ENCODE measurements at places on chromosomes 1 and 21. TPM values are rescaled to one million over a fixed set of nuclear protein-coding genes. Genes with fewer than 3 reads are reported as not detected.

Gene NUDT17
- 1.8 TPM for total RNA-seq

Gene ADGRL4
- 16.6 TPM for total RNA-seq

Gene S100A16
- 160 TPM for total RNA-seq

Gene JMJD4
- 30.4 TPM for total RNA-seq

Gene FMOD
- 5.9 TPM for total RNA-seq

Gene CD160
- total RNA-seq = not detected

Gene AP4B1
- 14.1 TPM for total RNA-seq

Gene L1TD1
- total RNA-seq = 0.29 TPM

Gene PER3
- total RNA-seq = 24.2 TPM

Gene TCP10L
- 0.72 TPM for total RNA-seq

Gene SLC30A10
- total RNA-seq = not detected

Gene TFF3
- total RNA-seq = not detected

Gene ILDR2
- under 0.01 TPM for total RNA-seq

Gene TMEM240
- total RNA-seq = 2.7 TPM

Gene PKLR
- not detected for total RNA-seq

Gene CLCA4
- not detected for total RNA-seq

Gene NT5C1A
- total RNA-seq = not detected

All from osteoblast (primary cell).